ENCODE measurements at places on chromosomes 13 and 19. TPM values are rescaled to one million over a fixed set of nuclear protein-coding genes. Genes with fewer than 3 reads are reported as not detected.

GRCh38 chr19:33677745-33678426 is 56.1 kb downstream of the CHST8 start:
- H3K4me3 ChIP-seq = no peak overlapping the region
- no peaks in the 10 kb centered on the region for H3K27me3 ChIP-seq
- DNase-seq = peak; percentile 29
- no peak overlapping the region for H3K27ac ChIP-seq
- no peaks in the 10 kb centered on the region for H3K4me1 ChIP-seq

The TYROBP gene
- not detected for total RNA-seq

The PLEKHJ1 gene
- 52.7 TPM for total RNA-seq

- H3K4me1 ChIP-seq = no peaks in the 10 kb centered on the region
- DNase-seq = no peak
- H3K27ac ChIP-seq = no peak overlapping the region
- H3K4me3 ChIP-seq = no peak overlapping the region
These were observed 2.7 kb downstream of the B3GNT3 start for GRCh38 chr19:17797424-17798201.

DNA sequence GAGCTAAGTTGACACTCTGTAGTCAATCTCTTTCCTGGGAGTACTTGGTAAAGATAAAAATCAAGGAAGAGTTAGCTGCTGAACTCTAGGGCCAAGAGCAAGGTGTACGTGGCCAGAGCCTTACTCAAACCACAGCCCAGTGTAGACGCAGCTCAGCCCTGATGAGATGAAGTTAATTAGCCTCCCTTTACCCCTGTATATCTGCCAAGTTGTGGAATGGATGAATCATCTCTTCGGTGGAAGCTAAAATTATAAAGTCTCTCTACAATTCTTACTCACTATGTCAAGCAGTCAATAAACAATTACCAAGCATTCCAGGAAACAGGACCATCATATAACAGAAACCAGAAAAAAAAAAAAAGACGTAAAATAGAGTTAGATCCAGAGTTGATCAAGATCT is 146.9 kb upstream of the UFM1 start:
- no peaks in the 10 kb centered on the region for H3K36me3 ChIP-seq
- no peak overlapping the region for H3K4me3 ChIP-seq
- H3K4me1 ChIP-seq = no peaks in the 10 kb centered on the region
- H3K27me3 ChIP-seq = no peaks in the 10 kb centered on the region
- DNase-seq = no peak

GRCh38 chr19:53608381-53608780 is 23.4 kb upstream of the DPRX start:
- DNase-seq = peak; percentile 8
- no peak overlapping the region for H3K4me3 ChIP-seq
- no peaks in the 10 kb centered on the region for H3K27me3 ChIP-seq
- H3K4me1 ChIP-seq = no peaks in the 10 kb centered on the region
- H3K36me3 ChIP-seq = no peaks in the 10 kb centered on the region

DNA sequence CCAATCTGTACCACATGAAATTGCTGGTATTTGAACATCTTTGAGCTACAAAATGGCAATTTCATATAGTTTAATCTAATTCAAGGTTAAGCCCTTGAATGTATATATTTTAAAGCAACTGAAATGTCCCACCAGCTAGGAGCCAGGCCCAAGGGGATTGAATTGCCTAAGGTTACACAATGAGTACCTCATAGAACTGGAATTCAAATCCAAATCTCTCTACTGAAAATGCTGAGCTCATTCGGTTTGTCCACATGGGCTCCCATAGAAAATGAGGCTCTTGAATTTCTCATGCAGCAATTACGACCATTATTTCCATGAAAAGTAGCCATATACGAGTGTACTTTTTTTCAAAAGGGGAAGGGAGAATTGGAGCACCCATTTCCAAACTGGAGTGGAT is 31.5 kb upstream of the FNDC3A start:
- H3K4me3 ChIP-seq = no peak overlapping the region
- no peaks in the 10 kb centered on the region for H3K36me3 ChIP-seq
- no peaks in the 10 kb centered on the region for H3K27me3 ChIP-seq
- DNase-seq = peak; percentile 33
- peaks cover 30% of the 10 kb centered on the region for H3K4me1 ChIP-seq

The COX7A1 gene
- total RNA-seq = not detected

DNA sequence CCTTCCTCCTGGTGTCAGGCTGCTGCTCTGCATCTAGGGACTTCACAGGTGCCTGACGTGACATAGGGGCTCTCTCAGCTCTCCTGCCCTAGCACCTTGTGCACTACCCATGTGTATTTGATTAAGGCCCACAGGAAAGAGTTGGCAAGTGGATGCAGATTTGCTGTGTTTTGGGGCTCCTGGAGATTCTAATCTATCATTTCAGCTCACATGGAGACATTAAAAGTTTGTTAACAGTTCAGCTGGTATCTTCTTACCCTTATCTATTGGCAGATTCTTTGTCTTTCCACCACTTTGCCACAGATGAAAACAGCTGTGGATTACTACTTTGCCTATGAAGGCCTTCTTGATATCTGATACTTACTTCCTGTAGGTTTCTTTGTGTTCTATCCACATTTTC is 41.9 kb downstream of the WASF3 start:
- no peaks in the 10 kb centered on the region for H3K27me3 ChIP-seq
- no peaks in the 10 kb centered on the region for H3K36me3 ChIP-seq
- peaks cover 37% of the 10 kb centered on the region for H3K4me1 ChIP-seq

- peak; percentile 91 for DNase-seq
- H3K27ac ChIP-seq = no peak overlapping the region
- no peaks in the 10 kb centered on the region for H3K36me3 ChIP-seq
- H3K4me1 ChIP-seq = peaks cover 8% of the 10 kb centered on the region
These were observed 22.4 kb upstream of the FEM1A start for GRCh38 chr19:4768934-4769777.

GRCh38 chr13:35723053-35723461 is 246.6 kb upstream of the MAB21L1 start:
- no peak overlapping the region for H3K27ac ChIP-seq
- no peak overlapping the region for H3K4me3 ChIP-seq
- H3K36me3 ChIP-seq = no peaks in the 10 kb centered on the region
- no peak for DNase-seq
- H3K27me3 ChIP-seq = no peaks in the 10 kb centered on the region

- H3K36me3 ChIP-seq = no peaks in the 10 kb centered on the region
- no peaks in the 10 kb centered on the region for H3K27me3 ChIP-seq
- DNase-seq = no peak
- no peak overlapping the region for H3K4me3 ChIP-seq
- 0 out of 2 replicates have a peak, but pooled peaks cover 3% of the 10 kb centered on the region for H3K4me1 ChIP-seq
- H3K27ac ChIP-seq = no peak overlapping the region
These were observed 53.3 kb downstream of the RFX2 start for GRCh38 chr19:6056801-6057650.

All from SJCRH30 (cell line).